ENCODE measurements at places on chromosomes 2 and 18.

DNA sequence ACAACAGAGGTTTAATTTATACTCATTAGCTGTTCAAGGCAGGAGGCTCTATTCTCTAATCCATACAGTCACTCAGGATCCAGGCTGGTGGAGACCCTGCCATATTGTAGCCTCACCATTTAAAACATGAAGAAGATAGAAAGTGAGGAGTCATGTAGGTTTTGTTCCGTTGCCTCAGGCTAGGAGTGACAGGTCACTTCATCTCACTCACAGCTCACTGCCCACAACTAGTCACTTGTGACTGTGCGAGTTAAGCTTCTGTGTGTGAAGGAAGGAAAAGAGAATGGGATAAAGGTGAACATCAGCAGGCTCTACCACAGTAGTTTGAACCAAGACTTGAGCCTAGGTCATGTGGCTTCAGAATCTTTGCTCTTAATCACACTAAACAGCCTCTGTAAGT is 9.0 kb upstream of the IGFBP2 start:
- no peak for DNase-seq

GRCh38 chr18:13216711-13217465 is 1.7 kb upstream of the LDLRAD4 start:
- DNase-seq, result peak; percentile 43

- DNase-seq, result no peak
These were observed 845 bp downstream of the TMEM177 start for GRCh38 chr2:119679846-119680245.

DNA sequence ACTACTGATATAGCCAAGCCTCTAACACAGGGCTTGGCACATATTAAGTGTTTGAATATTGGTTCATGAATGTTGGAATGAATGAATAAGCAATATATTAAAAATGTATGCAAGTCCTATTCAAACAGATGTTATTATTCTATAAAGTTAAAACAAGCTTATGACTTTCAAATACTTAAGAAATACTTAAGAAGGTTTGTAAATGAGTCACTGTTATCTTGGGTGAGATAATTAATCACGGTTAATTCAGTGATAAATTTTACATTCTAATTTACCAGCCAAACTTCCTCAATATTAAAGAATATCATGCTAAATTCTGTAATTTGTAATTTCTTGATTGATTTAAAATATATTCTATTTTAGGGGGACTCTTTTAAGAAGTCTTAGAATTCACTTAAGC is 74.8 kb downstream of the RBMS1 start:
- DNase-seq, result no peak

DNA sequence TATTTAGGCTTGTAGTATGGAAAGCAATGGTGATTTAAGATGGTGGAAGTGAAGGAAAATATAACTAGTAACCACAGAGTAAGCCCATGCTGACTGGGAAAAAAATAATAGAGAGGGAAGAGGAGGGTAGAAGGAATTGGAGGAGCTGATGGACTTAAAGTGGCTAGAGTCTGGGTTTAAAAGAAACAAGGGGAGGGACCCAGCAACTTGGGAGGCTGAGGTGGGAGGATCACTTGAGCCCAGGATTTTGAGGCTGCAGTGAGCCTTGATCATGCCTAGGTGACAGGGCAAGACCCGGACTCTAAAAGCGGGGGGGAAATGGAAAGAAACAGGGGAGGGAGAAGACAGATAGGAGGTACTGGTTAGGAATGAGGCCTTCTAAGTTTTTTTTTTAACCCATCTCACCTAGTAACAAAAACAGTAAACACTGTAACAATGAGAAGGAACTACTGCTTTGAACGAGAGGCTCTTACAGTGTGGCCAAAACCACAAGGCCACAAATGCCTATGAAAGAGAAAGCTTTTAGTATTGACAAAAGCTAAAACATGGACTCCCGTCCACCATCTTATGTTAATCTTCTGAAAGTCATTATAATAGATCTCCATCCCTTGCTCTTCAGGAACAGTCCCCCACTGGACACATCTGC is 26.6 kb downstream of the METTL8 start:
- DNase-seq, result no peak

GRCh38 chr2:233290051-233290845 is 17.4 kb upstream of the SAG start:
- DNase-seq, result no peak

DNA sequence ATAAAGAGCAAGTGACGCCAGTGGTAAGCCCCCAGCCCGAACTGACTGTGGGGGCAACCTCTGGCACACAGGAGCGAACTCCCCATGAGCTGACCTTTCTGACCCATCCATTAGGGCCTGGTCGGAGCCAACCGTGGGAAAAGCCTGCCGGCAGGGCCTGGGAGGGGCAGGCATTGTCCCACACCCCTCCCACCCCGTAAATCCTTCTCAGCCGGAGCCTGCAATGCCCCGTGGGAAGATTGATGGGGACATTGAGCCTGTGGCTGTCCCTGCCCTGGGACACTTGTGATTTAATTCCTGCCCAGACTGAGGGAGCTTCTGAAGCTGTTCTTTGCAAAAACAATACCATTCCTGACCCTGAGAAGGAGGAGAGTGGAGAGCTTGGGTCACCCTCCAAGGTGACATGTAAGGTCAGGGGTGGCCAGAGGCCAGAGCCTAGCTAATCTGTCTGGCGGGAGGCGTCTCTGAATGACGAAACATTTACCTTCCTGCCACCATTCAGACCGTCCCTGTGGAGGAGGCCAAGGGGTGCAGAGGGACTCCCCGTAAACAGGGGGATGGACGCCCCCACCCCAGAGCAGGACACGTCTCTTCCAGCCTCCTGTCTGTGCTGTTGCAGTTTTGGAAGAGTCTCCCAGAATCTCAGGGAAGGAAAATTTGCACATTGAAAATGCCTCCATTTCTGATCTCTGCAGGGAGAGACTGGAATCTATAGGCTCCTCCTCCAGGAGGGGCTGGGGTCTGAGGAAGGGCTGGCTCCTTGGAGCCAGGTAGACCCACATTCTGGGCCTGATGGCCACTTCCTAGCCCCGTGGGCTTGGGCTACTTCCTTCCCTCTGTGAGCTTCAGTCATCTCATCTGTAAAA is 51.2 kb upstream of the HS6ST1 start:
- DNase-seq, result no peak

GRCh38 chr2:189581354-189582139 is 961 bp upstream of the SLC40A1 start:
- no peak for DNase-seq

GRCh38 chr2:207103132-207103531 is 62.6 kb downstream of the KLF7 start:
- no peak for DNase-seq

GRCh38 chr2:219457784-219458369 is 23.2 kb downstream of the SPEG start:
- DNase-seq, result no peak

DNA sequence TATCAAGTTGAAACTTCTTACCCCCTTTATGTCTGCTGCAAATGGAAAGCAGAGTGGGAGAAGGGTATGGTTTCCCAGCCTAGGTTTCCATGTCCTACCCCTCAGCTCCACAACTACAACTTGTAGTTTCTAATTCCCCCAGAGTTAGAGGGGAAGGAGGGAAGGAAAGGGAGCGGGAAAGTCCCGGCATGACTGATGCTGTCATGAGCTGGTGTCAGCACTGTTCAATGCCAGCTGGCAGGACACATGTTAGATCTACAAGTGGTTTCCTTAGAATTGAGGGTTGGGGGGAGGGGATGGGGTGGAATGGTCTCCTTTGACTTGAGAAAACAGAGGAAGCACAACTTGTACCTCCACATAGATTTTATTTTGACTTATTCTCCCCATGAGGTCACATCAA is 194.0 kb downstream of the MBD2 start:
- no peak for DNase-seq

DNA sequence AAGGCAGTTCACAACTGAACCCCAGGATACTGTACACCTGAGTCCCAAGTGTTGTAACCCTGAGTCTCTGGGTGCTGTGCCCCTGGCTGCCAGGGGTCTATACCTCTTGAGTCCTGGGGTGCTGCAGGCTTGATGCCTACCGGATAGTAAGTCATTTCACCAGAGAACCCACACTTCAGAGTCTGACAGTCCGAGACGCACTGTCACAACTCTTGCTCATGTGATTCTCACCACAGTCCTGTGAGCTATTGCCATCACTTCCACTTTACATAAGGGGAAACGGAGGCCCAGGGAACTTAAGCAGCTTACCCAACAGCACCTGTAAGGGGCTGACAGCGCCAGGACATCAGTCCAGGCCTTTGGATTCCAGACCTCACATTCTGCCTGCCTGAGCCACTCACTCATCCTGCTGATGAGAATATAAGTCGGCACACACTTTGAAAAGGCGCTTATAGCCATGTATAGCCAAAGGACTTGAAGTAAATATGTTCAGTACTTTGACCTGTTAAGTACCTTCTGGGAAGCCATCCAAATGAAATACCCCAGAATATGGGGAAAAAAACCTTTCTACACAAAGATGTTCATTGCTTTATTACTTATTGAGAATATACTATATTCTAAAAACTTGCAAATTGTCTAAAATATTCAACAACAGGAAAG is 180.7 kb upstream of the ID2 start:
- DNase-seq, result no peak

GRCh38 chr2:66433945-66434678 is 813 bp upstream of the MEIS1 start:
- DNase-seq, result no peak

DNA sequence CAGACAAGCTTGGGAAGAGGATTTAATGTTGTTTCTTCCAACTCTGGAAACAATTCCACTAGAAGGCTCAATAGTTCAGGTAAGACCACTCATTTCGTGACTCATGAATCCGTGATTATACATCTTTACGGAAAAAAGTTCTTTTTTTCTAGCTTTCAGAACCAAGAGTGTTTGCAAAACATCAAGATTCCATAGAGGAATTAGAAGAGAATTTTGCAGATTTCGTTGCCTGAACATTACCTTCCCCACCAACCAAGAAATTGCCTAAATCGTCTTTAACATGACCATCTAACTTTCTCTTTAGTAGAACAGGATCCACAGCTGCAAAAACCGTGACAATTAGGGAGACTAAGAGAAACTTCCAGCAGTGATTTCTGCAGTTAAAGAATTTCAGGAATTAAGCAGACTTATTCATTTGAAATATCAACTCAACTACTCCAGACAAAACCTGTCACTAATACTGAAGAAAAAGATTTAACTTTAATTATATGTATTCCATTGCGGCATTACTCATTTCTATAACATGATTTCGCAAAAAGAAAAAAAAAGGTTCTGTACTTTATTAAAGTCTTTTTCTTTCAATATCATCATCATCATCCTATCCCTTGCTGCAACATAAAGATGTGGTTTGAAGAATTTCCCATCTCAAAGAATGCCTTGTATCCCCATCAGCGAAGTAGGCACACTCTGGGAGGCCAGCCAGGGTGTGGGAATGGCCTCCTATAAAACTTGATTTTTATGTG is 1.9 kb upstream of the NAB1 start:
- no peak for DNase-seq
